ENCODE measurements at places on chromosomes 1 and 21.

DNA sequence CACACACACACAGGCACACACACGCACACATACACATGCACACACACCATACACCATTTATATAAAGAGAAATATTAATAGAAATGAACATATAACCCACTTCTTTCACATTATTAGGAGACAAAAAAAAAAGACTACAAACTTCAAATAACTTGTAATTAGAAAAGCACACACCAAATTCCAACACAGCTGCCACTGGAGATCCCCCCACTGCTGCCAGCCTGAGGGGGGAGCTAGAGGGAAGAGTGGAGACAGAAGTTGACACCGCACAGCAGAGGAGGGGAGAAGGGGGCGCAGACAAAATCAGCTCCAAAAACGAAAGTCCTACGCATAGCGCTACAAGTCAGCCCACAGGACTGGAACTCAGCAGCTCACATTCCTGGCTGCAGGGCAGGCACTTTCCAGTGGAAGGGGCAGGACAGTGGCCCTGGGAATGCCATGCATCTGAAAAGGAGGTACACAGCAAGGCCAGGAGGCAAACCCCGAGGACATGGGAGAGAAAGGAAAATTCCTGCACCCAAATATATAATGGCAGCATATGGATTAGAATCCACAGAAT, 36.5 kb downstream of the LGALS8 start:
- no peak overlapping the region for H3K27ac ChIP-seq
- no peak overlapping the region for H3K4me3 ChIP-seq
- no peak for DNase-seq
- H3K36me3 ChIP-seq, result peaks cover 11% of the 10 kb centered on the region
- H3K27me3 ChIP-seq, result no peaks in the 10 kb centered on the region
- no peaks in the 10 kb centered on the region for H3K4me1 ChIP-seq

DNA sequence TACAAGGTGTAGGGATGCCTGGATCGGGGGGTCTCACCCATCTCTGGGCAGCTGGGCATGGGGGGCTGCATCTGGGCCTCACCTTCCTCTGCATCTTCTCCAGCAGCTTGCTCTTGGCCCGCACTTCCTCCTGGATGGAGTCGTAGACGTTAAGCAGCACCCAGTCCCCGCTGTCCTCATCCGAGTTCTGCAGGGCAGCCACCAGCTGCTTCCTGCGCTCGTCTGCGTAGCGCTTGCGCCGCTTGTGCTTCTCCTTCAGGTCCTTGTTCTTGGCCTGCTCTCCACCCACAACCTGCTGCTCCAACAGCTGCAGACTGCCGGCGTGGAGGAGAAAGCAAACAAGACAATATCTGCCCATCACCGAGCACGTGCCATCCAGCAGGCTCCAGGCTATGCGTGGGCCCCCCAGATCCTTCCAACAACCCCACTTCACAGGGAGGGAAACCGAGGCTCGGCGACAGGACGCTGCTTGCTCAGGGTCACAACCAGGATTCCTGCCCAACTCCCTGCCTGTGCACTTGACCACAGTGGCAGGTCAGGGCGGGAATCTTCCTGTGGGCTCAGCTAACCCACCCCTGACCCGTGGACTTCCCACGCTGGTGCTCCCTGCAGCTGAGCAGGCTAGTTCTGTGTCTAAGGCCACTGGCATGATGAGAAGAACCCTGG, 21.5 kb upstream of the DDOST start:
- H3K27me3 ChIP-seq, result no peaks in the 10 kb centered on the region
- DNase-seq, result no peak
- H3K27ac ChIP-seq, result no peak overlapping the region
- no peaks in the 10 kb centered on the region for H3K36me3 ChIP-seq
- H3K4me3 ChIP-seq, result no peak overlapping the region
- H3K4me1 ChIP-seq, result peaks cover 7% of the 10 kb centered on the region

DNA sequence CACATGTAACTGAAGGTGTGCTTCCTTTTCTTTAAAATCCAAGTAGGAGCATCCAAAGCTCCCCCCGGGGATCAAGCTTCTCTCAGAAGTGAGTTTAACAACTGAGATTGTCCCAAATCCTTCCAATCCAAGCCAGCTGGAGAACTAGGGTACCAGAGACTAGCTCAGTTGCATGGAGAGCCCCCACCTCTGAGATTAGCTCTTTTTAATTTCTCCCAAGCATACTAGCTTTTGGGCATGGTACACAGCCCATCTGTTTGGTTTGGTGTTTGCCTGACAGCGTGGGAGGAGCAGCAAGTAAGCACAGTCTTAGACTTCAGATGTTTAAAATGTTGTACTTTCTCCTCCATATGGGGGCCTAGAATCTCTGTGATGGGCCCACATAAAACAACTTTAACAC, 142.8 kb downstream of the ASTN1 start:
- H3K4me3 ChIP-seq, result no peak overlapping the region
- DNase-seq, result no peak
- H3K27me3 ChIP-seq, result peaks cover 2% of the 10 kb centered on the region
- no peak overlapping the region for H3K27ac ChIP-seq
- no peaks in the 10 kb centered on the region for H3K36me3 ChIP-seq
- H3K4me1 ChIP-seq, result no peaks in the 10 kb centered on the region

GRCh38 chr21:44332383-44332782, 6.8 kb downstream of the CFAP410 start:
- H3K4me3 ChIP-seq, result no peak overlapping the region
- H3K27ac ChIP-seq, result no peak overlapping the region
- no peaks in the 10 kb centered on the region for H3K27me3 ChIP-seq
- peaks cover 22% of the 10 kb centered on the region for H3K36me3 ChIP-seq

- no peaks in the 10 kb centered on the region for H3K4me1 ChIP-seq
- H3K27ac ChIP-seq, result no peak overlapping the region
- H3K27me3 ChIP-seq, result no peaks in the 10 kb centered on the region
- peaks cover 13% of the 10 kb centered on the region for H3K36me3 ChIP-seq
- no peak overlapping the region for H3K4me3 ChIP-seq
Measured at GRCh38 chr1:206422525-206422924, 47.8 kb upstream of the IKBKE start.

- H3K36me3 ChIP-seq, result no peaks in the 10 kb centered on the region
- no peaks in the 10 kb centered on the region for H3K27me3 ChIP-seq
Measured at GRCh38 chr1:11272832-11273594, at the start of gene UBIAD1. TSS of gene UBIAD1 (plus strand) at chr1:11273198. CDS start at chr1:11273532, 334 bp downstream.

DNA sequence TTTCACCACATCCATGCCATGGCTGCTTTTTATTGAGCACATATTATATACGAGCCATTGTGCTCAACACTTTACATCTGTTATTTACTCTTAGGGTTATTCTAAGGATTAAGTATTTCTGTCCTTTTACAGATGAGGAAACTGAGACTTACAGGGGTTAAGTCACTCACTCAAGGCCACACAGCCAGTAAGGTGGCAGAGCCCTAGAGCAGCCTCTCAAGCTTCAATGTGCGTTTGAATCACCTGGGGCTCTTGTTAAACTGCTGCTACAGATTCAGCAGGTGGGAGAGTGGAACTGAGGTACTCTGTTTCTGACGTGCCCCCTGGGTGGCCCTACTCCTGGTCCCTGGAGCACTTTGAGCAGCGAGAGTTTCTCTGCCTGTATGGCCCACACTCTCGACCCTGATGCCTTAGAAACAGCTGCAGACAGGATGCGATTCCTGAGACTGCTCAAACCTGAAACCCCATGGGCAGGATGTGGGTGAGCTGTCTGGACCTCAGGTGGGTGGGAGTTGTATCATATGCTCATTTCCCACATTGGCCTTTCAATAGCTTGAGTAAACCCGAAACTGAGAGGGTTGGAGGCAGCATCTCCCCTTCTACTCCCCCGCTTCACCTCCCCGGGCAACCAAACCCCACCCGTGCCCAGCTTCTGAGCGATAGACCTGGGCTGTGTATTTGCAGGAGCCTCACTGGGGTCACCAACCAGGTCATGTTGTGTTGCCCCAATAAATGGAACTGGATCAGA, 59.3 kb downstream of the MAN1C1 start:
- H3K36me3 ChIP-seq, result no peaks in the 10 kb centered on the region

- no peaks in the 10 kb centered on the region for H3K27me3 ChIP-seq
- no peak overlapping the region for H3K4me3 ChIP-seq
Measured at GRCh38 chr1:229230140-229230892, 40.6 kb upstream of the RAB4A start.

DNA sequence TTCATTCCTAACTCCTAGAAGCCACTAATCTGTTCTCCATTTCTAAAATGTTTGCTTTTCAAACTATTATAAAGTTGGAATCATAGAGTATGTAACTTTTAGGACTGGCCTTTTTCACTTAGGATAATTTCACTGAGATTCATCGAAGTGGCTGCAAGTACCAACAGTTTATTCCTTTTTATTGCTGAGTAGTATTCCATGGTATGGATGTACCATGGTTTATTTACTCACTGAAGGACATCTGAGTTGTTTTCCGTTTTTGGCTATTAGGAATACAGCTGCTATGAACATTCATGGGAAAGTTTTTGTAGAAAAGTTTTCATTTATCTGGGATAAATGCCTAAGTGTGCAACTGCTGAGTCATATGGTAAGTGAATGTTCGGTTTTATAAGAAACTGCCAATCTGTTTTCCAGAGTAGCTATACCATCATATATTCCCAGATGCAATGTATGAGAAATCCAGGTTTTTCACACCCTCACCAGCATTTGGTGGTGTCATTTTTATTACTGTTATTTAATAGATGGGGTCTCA, 66.3 kb downstream of the SLC27A3 start:
- no peaks in the 10 kb centered on the region for H3K4me1 ChIP-seq
- no peak overlapping the region for H3K4me3 ChIP-seq
- no peak for DNase-seq
- H3K27me3 ChIP-seq, result no peaks in the 10 kb centered on the region
- no peak overlapping the region for H3K27ac ChIP-seq

- H3K4me3 ChIP-seq, result no peak overlapping the region
- no peaks in the 10 kb centered on the region for H3K4me1 ChIP-seq
- H3K27ac ChIP-seq, result no peak overlapping the region
- no peaks in the 10 kb centered on the region for H3K36me3 ChIP-seq
- H3K27me3 ChIP-seq, result no peaks in the 10 kb centered on the region
Measured at GRCh38 chr21:32003411-32003810, 130.6 kb downstream of the HUNK start.

- H3K36me3 ChIP-seq, result peaks cover 1% of the 10 kb centered on the region
- H3K4me1 ChIP-seq, result peaks cover 32% of the 10 kb centered on the region
Measured at GRCh38 chr1:109687641-109688499, at the start of gene GSTM1. TSS of gene GSTM1 (plus strand) at chr1:109687817. CDS start at chr1:109687874, 57 bp downstream.

DNA sequence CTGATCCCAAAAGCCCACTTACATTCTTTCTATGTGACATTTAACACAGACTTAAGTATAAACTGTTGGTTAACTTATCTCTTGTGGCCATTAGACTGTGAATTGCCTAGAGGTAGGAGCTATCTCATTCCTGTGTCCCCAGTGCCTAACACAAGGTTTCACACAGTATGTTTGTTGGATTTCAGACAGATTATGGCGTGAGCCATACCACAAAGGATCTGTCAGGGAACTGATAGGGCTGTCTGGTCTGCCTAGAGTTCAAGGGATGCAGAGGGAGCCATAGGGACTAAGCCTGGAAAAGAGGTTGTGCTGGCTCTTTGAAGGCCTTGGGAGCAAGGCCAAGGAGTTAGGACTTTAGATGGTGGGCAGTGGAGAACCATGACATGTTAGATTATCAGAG, 40.0 kb downstream of the MEF2D start:
- H3K4me3 ChIP-seq, result no peak overlapping the region
- no peaks in the 10 kb centered on the region for H3K27me3 ChIP-seq

DNA sequence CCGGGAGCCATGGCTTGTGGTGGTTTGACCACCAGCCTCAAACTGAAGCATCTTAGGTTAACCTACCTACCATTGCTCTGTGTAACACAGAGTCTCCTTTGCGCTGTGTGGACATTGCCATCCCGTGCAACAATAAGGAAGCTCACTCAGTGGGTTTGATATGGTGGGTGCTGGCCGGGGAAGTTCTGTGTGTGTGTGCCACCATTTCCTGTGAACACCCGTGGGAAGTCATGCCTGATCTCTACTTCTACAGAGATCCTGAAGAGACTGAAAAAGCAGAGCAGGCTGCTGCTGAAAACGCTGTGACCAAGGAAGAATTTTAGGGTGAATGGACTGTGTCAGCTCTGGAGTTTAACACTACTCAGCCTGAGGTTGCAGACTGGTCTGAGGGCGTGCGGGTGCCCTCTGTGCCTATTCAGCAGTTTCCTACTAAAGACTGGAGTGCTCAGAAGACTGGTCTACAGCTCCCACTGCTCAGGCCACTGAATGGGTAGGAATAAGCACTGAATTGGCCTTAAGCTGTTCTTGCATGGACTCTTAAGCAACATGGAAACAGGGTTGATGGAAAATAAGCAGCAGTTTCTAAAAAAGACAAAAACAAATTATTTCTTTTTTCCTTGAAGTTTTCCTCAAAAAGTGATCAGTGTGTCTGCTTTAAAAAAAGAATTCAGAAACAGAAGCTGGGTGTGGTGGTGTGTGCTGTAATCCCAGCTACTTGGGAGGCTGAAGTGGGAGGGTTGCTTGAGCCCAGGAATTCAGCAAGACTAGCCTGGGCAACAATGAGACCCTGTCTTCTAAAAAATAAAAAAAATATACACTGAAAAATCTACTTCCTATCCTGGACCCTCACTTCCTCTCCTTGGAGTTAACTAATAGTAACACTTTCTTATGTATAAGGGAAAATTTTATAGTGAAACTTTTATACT, 14.6 kb downstream of the CEP350 start:
- no peak overlapping the region for H3K4me3 ChIP-seq
- no peaks in the 10 kb centered on the region for H3K36me3 ChIP-seq
- DNase-seq, result no peak
- H3K4me1 ChIP-seq, result peaks cover 2% of the 10 kb centered on the region
- no peaks in the 10 kb centered on the region for H3K27me3 ChIP-seq

GRCh38 chr1:89065079-89065868, at the start of gene GBP1:
TSS of gene GBP1 (minus strand) at chr1:89065208. CDS start at chr1:89063234, 1,974 bp downstream.
- no peaks in the 10 kb centered on the region for H3K27me3 ChIP-seq
- DNase-seq, result no peak
- H3K4me1 ChIP-seq, result peaks cover under 1% of the 10 kb centered on the region
- H3K27ac ChIP-seq, result peak within 1 kb of the TSS; percentile 98
- H3K4me3 ChIP-seq, result peak within 1 kb of the TSS; percentile 75

- H3K27ac ChIP-seq, result no peak overlapping the region
- no peaks in the 10 kb centered on the region for H3K4me1 ChIP-seq
- no peaks in the 10 kb centered on the region for H3K36me3 ChIP-seq
- no peaks in the 10 kb centered on the region for H3K27me3 ChIP-seq
Measured at GRCh38 chr1:232476538-232476950, 153.4 kb downstream of the SIPA1L2 start.

DNA sequence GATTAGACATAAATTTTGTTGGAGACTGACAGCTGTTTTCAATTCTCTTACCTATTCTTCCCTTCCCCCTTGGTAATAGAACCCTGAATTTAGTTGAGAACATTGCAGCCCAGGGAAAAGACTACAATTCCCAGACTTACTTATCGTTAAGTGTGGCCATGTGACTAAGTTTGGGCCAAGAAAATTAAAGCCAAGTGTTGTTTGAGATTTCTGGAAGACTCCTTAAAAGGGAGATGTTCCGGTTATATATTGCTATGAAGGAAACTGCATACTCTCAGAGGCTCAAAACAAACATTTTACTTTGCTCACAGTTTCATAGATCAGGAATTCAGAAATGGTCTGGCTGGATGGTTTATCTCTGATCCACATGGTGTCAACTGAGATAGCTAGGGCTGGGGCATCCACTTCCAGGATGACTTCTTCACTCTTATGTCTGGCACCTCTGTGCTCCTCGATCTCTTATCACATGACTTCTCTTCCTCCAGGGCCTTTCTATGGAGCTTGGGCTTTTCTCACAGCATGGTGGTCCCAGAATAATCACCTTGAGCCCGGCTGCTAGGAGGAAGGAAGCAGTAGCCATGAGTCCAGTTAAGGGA, 22.4 kb upstream of the CD34 start:
- H3K4me3 ChIP-seq, result no peak overlapping the region
- H3K27ac ChIP-seq, result no peak overlapping the region
- no peak for DNase-seq
- H3K27me3 ChIP-seq, result no peaks in the 10 kb centered on the region
- H3K4me1 ChIP-seq, result no peaks in the 10 kb centered on the region
